Stimulated activated CD4-positive, alpha-beta T cell treated with anti-CD3 and anti-CD28 coated beads, Interleukin-2, amount 100 ng/mL, for 48 hours (primary cell): ENCODE measurements at places on chromosomes 13 and 19.
A peak's percentile ranks its signal among the peaks of the same experiment; 100 is the strongest.

DNA sequence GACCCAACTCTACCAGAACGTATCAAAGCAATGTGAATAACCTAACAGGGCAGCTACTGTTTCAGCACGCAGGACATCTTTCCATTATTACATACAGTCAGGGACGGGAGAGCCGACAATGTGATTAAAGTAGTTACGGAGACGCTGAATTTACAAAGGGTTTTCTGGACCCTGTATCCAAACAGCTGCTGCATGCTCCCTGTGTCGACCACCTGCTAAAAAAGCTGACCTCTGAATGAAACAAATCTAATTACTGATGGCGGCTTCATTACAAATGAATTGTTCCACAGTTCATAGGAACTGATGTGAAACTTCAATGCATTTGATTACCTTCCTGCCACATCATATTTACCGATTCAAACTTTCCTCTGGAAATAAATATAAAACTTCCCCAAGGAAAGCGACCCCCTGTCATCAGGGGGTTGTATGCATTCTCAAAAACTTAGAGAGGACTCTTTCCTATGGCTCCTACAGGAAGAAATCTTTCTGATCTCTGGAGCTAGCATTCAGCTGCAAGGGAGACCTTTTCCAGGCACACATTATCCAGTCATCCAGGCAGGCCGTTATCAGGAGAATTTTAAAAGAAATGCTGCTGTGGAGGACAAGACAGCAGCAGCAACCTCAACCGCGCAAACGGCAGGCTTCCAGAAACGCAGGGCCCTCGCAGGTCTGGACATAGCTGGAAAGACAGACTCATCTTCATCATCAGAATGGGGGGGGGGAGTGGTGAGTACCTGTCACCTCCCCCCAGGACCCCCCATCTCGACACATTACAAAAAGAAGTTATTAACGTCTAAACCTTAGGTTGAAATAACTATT is 3.1 kb downstream of the EFNB2 start:
- DNase-seq = no peak

DNA sequence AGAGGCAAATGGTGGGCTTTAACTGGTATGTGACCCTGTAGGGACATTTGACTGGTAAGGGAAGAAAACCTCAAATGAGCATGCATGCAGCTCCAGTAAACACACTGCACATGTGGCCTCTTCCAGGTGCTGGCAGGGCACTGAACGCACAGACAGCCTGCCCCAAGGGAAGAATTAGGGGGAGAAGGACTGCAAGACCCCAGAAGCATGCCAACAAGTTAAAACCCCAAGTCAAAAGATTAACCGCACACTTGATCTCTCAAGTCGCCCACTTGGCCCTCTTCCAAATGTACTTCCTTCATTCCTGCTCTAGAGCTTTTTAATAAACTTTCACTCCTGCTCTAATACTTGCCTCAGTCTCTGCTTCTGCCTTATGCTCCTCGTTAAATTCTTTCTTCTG is 46.9 kb upstream of the SLITRK1 start:
- no peak for DNase-seq

- no peak for DNase-seq
These were observed 8.7 kb upstream of the PLAUR start for GRCh38 chr19:43678512-43679261.

- DNase-seq = no peak
These were observed 202.6 kb downstream of the TM9SF2 start for GRCh38 chr13:99703908-99704307.

- no peak for DNase-seq
These were observed 3.2 kb downstream of the KLF16 start for GRCh38 chr19:1860042-1860775.

DNA sequence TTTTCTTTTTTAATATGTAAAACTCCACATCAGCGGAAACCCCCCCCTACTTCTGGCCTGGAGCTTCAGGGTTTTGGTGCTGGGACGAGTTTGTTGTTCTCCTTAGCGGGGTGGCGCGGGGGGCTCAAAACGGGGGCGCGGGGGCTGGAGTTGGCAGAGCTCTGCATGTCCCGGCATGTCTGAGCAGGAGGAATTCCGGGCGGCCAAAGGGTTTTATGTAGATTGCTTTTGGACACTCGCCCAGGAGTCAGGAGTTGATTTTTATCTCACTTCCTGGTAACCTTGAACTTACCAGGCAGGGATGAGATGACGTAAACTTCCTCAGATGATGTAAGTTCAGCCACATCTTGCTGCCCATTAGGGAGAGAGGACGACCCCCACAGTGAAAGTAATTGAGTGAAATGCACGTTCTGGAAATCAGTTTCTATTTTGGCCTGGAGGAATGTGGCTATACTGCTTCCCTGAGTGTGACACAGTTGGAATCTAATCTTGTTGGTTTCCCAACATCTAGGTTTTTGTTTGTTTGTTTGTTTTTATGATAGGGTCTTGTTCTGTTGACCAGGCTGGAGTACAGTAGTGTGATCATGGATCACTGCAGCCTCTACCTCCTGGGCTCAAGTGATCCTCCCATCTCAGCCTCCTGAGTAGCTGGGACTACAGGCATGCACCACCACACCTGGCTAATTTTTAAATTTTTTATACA is 21.0 kb upstream of the GDF15 start:
- DNase-seq = no peak

GRCh38 chr19:4911786-4912672 is 2.7 kb downstream of the UHRF1 start:
- DNase-seq = peak; percentile 69

GRCh38 chr13:81929988-81930387 is 1589.1 kb upstream of the SPRY2 start:
- DNase-seq = no peak

- no peak for DNase-seq
These were observed 55.2 kb downstream of the SPATA13 start for GRCh38 chr13:24215732-24216131.

DNA sequence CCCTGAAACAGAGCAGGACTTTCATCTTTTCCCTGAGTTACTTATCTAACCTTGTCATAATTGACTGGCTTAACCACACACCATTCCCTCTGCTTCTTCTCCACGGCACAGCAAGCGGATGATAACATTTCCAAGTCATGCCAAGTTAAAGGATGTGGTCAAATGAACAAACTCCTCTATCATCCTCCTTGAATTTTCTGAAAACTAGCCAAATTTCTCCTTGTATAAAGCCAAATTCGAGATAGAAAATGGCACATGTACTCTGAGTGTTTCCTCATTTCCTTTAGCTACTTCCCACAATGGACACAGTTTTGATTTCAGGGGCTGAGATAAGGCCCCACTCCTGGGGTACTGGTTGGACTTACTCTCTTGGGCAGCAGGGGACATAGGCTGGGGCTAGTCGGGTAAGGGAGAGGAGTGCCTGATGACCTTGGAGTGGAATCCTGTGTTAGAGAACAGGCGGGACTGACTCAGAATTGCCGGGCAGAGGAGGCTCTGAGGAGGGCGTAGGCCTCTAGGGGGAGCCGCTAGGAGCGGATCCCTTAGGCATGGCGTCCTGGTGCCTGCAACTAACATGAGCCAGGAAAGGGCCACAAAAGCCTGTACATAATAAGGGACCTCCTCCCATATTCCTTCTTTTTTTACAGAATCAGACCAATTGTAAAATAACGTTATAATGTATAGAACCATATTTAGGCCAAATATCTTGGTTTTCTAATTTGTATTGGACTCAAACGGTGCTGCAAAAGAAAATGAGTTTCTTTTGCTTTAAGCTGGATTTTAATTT is 20.3 kb upstream of the TMTC4 start:
- DNase-seq = no peak

GRCh38 chr19:54021363-54021762 is 29.9 kb downstream of the CACNG6 start:
- DNase-seq = no peak

DNA sequence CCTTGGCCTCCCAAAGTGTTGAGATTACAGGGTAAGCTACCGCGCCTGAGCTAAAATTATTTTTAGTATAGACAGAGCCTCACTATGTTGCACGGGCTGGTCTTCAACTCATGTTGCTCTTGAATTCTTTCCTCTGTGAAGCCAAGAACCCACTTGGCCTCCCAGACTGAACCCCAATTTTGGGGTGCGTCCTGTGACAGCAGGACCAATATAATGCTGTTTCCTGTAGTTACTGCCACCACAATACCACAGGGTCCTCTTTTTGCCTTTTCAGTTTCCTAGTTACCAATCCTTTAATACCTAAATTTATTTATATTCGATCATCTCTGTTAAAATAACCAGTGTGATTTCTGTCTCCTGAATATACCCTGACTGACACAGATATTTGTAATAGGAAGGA is 32.9 kb downstream of the TSKS start:
- no peak for DNase-seq

- no peak for DNase-seq
These were observed 140.9 kb upstream of the UBL3 start for GRCh38 chr13:29991343-29991742.

- DNase-seq = no peak
These were observed 36.0 kb upstream of the SLC7A10 start for GRCh38 chr19:33261511-33262189.

DNA sequence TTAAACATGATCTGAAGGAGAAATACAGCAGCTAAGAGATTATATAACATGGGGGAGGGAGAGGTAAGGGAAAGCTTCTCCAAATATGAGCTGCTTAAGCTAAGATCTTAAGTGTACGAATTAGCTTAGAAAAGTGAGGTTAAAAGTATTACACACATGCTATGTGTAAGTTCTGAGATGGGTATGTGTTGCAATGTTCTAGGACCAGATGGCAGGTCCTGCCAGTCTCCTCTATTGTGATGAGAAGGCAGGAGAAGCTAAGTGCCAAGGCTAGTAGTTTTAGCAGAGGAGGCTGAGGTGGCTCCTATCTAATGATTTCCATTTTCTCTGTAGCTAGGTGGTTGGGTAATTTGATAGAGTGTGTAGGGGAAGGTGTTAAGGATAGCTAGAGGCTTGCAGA is 57.6 kb downstream of the MICU2 start:
- no peak for DNase-seq

DNA sequence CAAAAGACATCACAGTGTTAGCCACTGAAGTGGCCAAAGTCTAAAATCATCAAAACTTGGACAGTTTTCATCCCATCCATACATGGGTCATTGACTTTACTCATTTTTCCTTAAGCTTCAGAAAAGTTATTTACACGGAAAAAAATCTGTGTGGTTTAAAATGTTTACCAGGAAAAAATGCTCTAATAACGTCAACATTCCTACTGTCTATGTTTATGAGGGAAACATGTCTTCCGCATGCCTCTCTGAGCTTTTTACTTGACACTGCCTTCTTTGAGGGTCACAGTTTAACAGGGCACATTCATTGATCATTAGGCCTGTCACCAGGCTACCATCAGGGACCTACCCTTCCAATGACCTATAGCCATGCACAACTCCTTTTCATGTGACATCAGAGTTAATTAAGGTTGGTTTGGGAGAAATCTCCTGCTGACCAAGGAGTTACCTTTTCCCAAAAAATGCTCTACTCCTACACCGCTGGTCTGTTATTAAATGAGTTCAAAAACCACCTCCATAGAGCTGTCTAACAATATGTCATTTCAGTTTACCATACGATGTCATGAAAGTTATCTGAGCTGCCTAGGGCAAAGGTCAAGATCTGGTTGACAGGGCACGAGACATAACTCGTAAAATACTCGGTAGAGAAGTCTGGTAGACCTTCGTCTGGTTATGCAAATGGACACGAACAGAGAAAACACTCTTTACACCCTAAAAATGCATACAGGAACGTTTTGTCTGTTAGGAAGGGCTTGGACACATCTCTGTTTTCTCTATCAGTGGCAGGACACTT is 17.8 kb downstream of the FLT1 start:
- no peak for DNase-seq

- no peak for DNase-seq
These were observed 1560.2 kb downstream of the EFNB2 start for GRCh38 chr13:104975272-104975671.

- DNase-seq = peak; percentile 17
These were observed 50.3 kb upstream of the SIN3B start for GRCh38 chr19:16778796-16779411.

GRCh38 chr19:58409010-58409790 is 751 bp downstream of the ZNF584 start:
- no peak for DNase-seq

- no peak for DNase-seq
These were observed 306.2 kb downstream of the TEX29 start for GRCh38 chr13:111626371-111627305.

- no peak for DNase-seq
These were observed 3.0 kb upstream of the ZNF136 start for GRCh38 chr19:12159773-12160414.

GRCh38 chr19:51064534-51065220 is at the start of gene KLK13:
Gene KLK13, minus strand, starts transcription at chr19:51065092. Its CDS starts 25 bp downstream, at chr19:51065067.
- DNase-seq = no peak

DNA sequence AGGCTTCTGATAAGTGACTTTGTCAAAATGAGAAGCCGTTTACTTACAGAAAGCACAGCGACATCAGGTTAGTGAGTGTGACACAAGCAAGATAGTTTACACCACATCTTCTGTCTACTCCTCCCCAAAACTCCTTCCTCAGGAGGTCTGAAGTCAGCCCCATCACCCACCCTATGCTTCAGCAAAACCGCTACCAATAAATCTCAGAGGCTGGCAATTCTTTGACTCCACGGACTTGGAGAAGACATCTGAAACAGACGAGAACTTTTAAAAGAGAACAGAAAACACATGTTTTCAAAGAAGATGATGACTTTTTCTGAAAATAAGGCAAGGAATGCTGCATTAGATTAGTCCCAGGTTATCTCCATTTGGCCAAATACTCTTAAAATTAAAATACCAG is 261.1 kb downstream of the TBC1D4 start:
- no peak for DNase-seq

GRCh38 chr13:55893540-55893939 is 1247.2 kb upstream of the PRR20A start:
- no peak for DNase-seq

DNA sequence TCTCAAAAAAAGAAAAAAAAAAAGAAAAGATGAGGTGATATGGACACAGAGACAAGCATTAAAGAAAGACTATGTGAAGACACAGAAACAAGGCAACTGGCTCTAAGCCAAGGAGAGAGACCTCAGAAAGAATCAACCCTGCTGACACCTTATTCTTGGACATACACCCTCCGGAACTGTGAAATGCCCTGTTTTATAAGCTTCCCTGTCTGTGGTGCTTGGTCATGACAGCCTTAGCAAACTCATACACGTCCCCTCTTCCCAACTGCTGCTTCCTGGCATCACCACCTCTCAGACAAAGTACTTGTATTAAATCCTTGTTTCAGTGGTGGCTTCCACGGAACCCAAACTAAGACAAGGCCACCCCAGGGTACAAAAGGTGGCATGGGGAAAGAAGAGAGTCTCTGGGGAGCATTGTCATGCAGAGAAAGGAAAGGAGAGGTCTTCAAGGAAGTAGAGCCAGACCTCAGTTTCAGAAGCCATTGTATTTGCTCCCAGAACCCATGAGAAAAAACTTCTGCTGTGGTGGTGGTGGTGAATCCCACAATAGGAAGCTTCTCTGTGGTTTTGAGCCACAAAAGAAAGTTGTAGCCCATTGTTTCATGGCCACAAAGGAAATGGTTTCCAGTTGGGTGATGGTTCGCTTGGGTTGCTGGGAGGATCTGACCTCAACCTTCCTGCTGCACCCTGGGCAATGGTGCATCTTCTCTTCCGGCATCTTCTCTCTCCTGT is 16.3 kb upstream of the TSPAN16 start:
- DNase-seq = peak; percentile 17
